ENCODE measurements at places on chromosomes 6 and 20.

GRCh38 chr6:54134935-54135334, 23.7 kb downstream of the MLIP start:
- DNase-seq, result no peak

DNA sequence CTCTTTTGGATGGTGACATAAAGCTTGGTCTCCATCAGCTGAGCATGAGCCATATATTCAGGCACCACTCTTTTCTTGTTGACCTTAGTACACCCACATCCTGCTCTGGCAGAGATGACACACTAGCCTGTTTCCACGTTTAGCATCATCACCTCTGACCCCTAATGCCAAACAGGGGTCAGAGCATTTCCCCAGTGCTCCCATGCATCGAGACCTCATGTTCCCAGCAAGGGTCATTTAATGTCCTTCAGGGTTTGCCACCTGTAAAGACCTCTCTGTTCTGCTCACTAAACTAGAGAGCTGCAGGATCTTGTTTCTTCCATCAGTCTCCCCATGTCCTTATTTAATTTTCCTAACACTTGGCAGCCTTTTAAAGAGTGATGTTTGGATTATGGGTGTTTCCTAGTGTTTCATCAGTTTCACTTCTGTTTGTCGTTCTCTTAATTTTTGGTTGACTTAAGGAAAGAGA, 97.5 kb downstream of the AIG1 start:
- DNase-seq, result peak; percentile 59

DNA sequence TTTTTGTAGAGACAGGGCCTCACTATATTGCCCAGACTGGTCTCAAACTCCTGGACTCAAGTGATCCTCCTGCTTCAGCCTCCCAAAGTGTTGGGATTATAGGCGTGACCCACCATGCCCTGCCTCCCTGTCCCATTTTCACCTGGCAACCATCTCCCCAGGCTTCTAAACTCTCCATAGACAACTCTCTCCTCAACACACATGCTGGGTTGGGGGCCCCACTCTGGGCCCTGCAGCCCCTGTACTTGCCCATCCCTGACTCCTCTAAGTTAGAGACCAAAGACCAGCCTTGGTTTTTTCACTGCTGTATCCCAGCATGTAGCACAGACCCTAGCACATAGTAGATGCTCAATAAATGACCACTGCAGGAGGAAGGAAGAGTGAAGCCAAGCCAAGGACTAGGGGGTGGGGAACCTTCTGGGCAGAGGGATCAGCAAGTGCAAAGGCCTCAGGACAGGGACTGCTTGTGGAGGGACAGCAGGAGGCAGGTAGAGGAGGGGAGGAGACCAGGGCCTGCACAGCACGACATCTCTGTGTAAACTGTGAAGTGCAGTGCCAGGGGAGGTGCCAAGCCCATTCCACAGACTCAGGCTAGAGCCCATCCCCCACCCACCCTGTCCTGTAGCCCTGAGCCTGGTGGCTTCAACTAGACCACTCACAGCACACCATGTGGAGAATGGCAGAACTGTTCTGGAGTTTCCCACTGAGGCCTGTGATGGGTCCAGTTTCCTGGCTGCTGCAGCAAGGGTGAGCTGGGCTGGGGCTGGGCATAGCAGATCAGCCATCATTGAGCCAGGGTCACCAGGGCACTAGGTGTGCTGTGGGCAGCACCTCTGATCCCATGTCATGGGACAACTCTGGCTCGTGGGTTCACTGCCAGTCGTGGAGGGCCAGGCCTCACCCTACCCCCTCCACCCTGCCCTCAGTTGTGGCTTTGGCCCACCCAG, 3.4 kb upstream of the SRC start:
- no peak for DNase-seq

DNA sequence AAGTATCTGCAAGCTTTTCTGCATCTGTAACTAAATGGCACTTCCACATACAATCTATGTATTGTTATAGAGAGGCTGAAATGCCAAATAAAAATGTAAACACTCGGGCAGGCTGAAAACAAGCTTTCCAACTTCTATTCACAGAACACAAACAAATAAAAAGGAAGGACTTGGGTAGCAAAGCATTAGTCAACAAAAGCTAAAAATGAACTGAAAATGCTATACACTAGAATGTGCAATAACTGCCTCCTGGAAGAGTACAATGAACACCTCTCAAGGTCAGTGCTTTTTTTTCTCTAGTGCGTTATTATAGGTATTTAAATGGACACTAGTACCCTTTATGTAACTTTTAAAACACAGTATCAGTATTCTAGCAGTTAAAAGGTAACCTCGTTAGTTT, 31.4 kb downstream of the STK38 start:
- no peak for DNase-seq

DNA sequence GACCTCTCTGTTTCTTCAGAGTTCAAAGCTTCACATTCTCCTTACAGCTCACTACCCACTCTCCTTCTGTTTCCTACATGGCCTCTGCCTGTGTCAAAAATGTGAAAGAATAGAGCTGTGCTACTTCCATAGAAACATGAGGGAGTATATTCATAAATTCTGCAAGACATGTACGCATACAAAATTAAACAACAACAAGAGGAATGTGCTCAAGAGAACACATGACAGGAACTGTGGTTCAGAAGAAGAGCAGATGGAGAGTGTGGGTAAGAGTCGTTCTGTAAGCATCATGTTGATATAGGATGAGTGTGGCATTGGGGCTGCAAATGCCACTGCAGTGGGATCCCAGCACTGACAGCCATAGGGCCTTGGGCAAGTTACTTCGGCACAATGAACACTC, 266.6 kb upstream of the SASH1 start:
- no peak for DNase-seq

- no peak for DNase-seq
Observed at GRCh38 chr6:166235666-166236292, 68.1 kb upstream of the TBXT start.

- DNase-seq, result no peak
Observed at GRCh38 chr20:33278700-33279099, 4.3 kb upstream of the BPIFB1 start.

GRCh38 chr20:44601236-44601671, 18.9 kb downstream of the PKIG start:
- no peak for DNase-seq

DNA sequence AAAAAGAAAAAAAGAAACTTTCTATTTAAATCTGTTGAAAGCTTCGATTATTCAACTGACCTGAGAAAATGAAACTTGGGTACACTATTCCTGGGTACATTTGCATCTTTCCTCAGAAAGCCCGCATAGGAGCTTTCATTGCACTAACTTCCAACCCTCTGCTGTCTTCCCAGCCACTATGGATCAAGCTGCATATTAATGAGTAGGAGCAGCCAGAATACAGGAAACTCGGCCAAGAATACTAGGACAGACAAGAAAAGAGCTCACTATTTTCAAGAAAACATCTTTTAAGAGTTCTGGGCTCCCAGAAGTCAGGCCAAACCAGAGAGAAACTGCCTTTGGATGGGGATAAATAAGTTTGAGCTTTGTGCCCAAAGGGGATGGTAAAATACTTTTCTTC, 135.0 kb upstream of the CCDC28A start:
- DNase-seq, result no peak

- DNase-seq, result no peak
Observed at GRCh38 chr6:14972379-14973067, 273.3 kb upstream of the JARID2 start.

DNA sequence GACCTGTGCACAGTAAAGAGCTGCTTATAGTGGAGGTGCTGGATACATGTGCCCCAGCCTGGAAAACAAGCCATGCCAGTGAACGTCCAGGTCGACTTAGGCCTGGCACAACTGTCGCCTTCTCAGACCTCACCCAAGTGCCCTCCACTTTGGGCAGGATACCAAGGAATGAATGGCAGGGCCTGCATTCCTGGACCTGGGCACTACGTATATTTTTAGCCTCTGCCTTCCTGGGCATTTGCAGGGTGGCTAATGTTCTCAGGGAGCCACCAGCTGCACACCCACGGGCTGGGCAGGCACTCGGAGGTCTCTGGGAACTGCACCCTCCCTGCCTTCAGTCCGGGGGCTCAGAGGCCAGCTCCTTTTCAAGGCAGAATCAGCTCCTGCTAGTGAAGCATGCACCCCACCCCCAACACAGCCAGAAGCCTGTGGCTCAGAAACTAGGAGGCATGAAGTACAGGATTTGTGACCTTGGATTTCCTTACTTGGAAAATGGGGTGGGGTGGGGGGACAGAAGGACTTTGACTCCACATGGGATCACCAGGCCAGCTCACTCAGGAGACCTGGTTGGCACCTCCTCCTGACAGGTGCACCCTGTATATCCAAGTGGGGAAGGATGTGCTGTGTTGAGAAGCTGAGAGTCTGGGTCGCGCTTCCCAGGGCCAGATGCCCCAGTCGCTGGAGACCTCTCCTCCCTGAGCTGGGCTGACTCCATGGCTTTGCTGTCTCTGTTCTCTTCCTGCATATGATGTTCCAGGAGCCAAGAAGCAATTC, 2.5 kb upstream of the LSM14B start:
- DNase-seq, result no peak

DNA sequence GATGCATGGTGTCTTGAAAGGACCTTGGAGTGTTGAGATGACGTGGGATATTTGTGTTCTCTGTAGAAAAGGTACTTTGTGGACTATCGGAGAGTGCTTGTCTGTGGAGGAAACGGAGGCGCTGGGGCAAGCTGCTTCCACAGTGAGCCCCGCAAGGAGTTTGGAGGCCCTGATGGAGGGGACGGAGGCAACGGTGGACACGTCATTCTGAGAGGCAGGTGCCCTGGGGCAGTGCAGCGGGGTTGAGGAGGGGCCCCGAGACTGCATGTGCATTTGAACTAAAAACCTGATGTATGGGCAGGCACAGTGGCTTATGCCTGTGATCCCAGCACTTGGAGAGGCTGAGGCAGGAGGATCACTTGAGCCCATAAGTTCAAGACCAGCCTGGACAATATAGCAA, 12.9 kb downstream of the MTG2 start:
- DNase-seq, result no peak

- DNase-seq, result no peak
Observed at GRCh38 chr6:147116056-147116455, 88.2 kb upstream of the STXBP5 start.

GRCh38 chr6:5639193-5639592, 367.5 kb downstream of the NRN1 start:
- no peak for DNase-seq

- DNase-seq, result no peak
Observed at GRCh38 chr6:154821638-154822037, 88.4 kb downstream of the SCAF8 start.

DNA sequence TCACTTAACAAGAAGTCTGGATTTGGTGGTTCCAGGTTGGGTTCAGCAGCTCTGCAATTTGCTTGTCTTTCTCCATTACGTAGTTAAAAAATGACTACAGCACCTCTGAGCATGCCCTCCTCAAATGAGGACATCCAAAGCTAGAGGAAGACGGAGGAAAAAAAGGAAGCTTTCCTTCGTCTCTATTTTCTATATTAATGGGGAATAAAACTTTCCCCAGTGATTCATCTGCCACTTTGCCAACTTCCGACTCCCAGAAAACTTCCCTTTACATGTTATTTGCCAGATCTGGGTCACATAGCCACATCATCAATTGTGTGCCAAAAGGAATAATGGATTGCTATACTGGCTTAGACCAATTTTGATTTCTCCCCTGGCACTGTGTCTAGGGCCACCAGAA, 69.5 kb downstream of the ZFAND3 start:
- no peak for DNase-seq

All from MV-4-11 (cell line).